ENCODE measurements at places on chromosomes 13 and 19. TPM values are rescaled to one million over a fixed set of nuclear protein-coding genes. Genes with fewer than 3 reads are reported as not detected.
A peak's percentile ranks its signal among the peaks of the same experiment; 100 is the strongest.

The SHISA2 gene
- 7.8 TPM for total RNA-seq

DNA sequence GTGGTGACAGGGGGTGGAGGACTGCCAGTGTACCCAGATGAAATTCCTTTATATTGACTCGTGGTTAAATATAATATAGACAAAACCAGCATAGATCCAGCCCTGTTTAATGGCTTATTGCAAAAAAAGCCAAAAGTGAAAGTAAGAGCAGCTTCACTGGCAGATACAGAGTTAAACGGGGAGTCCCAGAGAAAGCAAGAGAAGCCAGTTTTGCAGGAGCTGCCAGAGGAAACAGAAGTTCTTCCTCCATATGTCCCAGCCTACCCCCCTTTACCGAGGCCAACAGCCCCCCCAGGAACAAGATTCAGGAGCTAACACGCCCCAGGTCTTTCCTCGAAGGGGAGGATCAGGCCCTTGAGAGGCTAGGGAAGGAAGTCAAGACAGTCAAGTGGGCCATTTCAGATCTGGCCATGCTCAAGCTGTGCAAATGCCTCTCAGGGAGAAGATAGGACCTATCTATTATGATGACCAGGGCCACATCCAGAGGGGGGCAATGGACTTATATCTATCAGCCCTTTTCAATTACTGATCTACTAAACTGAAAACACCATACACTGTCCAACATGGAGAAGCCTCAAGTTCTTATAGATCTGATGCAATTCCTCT lies 47.2 kb upstream of the ZNF737 start:
- H3K36me3 ChIP-seq: no peaks in the 10 kb centered on the region
- H3K27me3 ChIP-seq: no peaks in the 10 kb centered on the region
- no peak overlapping the region for H3K4me3 ChIP-seq
- no peak overlapping the region for H3K27ac ChIP-seq
- DNase-seq: no peak
- no peaks in the 10 kb centered on the region for H3K4me1 ChIP-seq

DNA sequence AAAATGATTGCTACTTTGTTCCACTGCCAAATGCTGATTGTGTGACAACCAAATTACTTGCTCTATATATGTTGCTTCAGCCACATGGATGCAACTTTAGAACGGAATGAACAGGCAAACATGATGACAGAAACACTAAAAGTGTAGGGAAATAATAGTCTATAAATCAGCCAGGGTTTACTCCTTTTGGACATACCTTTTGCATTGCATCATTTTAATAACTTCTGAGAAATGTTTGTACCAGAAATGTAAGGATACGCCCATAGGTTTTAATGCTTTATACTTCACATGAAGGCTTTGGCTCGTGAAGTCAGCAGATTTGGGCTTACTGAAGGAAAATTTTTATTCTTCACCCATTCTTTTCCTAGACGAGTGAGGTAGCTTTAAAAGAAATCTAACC lies 141.0 kb downstream of the POSTN start:
- no peak overlapping the region for H3K4me3 ChIP-seq
- peak; percentile 34 for DNase-seq
- H3K27ac ChIP-seq: no peak overlapping the region
- H3K27me3 ChIP-seq: no peaks in the 10 kb centered on the region
- no peaks in the 10 kb centered on the region for H3K4me1 ChIP-seq
- H3K36me3 ChIP-seq: no peaks in the 10 kb centered on the region

DNA sequence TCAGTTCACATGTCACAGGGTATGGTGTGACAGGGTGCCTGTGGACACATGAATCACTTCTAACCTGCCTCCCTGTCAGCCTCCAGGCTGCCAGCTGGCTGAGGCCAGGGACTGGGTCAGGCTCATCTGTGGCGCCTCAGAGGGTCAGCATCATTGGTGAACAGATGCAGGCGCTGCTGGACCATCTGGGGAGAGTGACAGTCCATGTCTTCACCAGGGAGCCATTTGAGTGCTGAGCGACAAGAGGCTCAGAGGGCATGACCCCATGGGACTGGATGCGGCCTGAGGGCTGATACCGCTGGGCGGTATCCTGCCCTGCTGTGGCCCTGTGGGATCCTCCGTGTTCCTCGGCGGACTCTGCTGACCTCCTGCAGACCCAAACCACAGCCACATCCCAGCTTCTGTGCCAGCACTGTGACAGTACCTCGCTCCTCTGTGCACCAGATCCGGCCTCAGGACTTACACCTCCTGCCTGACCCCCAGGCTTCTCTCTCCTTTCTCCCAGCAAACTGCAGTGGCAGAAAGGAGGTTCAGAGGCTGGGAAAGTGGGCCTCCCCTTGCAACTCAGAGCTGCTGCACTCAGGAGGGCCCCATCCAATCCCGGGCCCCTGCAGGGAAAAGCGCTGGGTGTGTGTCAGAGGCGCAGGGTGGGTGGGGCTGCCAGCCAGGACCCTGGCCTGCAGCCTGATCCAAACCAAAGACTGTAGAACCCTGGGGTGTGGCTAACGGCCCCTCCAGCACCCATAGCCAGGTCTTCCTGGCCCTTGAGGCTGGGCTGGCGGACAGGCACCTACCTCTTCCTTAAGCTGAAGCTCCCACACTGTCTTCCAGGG lies 10.2 kb downstream of the ACTMAP start:
- no peak overlapping the region for H3K4me3 ChIP-seq
- H3K36me3 ChIP-seq: peaks cover 9% of the 10 kb centered on the region
- H3K4me1 ChIP-seq: no peaks in the 10 kb centered on the region
- H3K27ac ChIP-seq: no peak overlapping the region
- no peak for DNase-seq
- H3K27me3 ChIP-seq: no peaks in the 10 kb centered on the region

DNA sequence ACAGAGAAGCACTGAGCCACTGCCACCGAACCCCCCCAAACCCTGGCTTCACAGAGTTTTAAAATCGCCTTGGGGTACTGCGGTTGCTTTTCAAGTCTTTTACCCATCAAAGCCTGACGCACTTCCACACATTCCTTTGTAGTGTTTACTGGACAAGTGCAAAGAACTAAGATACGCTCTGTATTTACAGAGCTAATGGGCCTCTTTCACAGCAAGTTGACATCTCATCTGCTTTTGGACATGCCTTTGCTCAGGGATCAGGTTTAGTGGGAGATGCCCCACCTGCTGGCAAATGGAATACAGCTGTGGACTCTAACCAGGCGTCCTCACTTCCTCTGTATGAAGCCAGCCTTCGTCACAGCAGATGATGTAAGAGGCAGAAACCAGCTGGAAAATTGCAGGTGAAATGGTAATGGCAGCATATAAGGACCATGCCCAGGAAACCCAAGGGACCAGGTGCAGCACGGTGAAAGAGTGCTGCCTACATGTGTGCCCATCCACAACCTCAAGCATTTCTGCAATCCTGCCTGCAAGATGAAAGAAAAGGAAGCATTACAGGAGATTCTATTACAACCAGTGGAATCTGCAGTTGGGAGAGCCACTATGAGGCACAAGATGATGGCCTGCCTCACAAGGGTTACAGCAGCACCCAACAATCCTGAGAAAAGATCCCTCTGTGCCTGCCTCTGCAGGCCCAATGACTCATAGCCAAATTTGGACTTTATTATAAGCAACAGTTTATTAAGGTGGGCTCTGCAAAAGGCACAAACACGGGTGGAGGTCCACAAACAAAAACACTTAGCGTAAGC lies 34.7 kb downstream of the BRD4 start:
- H3K4me1 ChIP-seq: peaks cover 37% of the 10 kb centered on the region
- H3K36me3 ChIP-seq: peaks cover 8% of the 10 kb centered on the region
- peak overlapping the region; percentile 23 for H3K4me3 ChIP-seq
- peak overlapping the region; percentile 77 for H3K27ac ChIP-seq
- peak; percentile 47 for DNase-seq

All from PC-3 (cell line).